ENCODE measurements at places on chromosomes 3 and 15. TPM values are rescaled to one million over a fixed set of nuclear protein-coding genes. Genes with fewer than 3 reads are reported as not detected.
A peak's percentile ranks its signal among the peaks of the same experiment; 100 is the strongest.

The SLC9A9 gene
- polyA plus RNA-seq = 2.8 TPM

The LCTL gene
- polyA plus RNA-seq = 0.28 TPM

GRCh38 chr3:56064684-56065083 lies 403.6 kb downstream of the ERC2 start:
- peak; percentile 6 for DNase-seq

The SCAANT1 gene
- polyA plus RNA-seq = not detected

The CTXND1 gene
- polyA plus RNA-seq = not detected

The BTLA gene
- 0.38 TPM for polyA plus RNA-seq

- DNase-seq = no peak
Measured at GRCh38 chr3:63046152-63046551, 170.9 kb upstream of the CADPS start.

GRCh38 chr3:2741516-2741915 lies 368.7 kb downstream of the IL5RA start:
- no peak for DNase-seq

GRCh38 chr15:66131200-66131599 lies 122.3 kb downstream of the MEGF11 start:
- DNase-seq = no peak

DNA sequence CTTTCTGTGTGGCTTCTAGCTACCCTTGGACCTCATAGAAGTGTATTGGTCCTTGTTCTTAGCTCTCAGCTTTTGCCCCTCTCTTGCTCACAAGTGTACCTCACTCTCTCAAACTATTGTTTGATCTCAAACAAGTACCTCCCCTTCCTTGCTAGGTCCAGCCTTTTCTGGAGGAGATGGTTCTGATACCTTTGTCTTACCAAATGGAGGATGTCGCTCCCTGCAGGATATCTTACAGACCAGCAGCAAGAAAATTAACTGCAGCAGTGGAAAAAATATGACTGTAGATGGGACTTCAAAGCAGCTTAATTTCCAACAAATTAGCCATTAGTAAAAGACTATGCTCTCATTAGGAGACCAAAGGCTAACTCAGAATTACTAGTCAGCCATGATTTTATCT lies 388.1 kb upstream of the ROBO2 start:
- peak; percentile 5 for DNase-seq

The ZNF717 gene
- polyA plus RNA-seq = 5.8 TPM

The CSTA gene
- 5.3 TPM for polyA plus RNA-seq

The AGBL1 gene
- not detected for polyA plus RNA-seq

The DUOXA2 gene
- not detected for polyA plus RNA-seq

DNA sequence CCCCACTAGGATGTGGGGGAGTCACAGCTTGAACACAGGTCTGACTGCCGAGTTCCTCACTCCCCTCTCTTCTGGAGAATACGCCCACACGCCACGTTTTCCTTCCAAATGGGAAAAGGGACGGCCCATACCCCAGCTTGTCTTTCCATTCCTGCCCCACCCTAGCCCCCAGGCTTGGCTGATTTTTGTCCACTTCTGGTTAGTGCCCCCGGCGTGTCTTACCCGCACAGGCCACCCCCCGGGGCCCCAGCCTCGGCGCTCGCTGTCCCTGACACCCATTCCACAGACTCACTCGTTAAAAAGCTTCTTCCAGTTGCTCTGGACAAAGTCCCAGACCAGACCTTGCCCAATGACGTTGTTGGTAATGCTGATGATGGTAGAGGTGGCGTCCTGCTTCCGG lies 14.5 kb downstream of the MESP2 start:
- DNase-seq = no peak

DNA sequence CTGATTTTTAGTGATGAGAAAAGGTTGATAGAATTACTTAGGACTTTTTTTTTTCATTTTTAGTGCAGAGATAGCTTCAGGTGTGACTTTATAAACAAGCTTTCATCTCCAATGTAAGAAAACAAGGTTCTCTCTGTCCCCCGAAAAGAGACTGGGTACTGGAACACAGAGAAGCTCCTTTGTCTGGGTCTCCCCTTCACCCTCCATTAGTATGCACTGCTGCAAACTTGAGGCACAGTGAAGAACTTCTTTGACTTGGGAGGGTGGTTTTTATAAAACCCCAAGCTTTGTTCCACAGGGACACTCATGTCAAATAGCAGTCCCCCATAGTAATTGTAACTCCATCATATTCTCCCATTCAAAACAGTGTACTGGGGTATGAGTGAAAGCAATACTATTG lies 93.5 kb upstream of the SOX2 start:
- DNase-seq = no peak

DNA sequence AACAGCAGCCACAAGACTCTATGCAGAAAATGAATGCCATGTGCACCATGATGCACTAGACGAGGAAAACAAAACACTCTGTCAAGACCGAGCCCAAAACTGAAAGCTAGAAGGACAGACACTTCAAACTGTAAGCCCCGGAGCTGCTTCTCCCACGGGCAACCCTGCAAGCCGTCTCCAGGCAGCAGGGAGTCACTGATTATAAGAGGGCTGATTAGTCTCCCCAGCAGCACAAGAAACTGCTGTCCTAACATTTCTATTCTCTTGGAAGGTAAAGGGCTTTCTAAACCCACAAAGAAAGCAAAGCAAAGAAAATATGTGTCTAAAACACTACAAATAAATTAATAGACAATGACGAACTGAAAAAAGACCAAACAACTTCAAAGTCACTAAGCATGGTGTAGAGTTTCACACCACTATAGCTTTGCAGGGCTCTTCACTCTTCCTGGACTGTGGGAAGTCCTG lies 15.5 kb downstream of the TBC1D2B start:
- peak; percentile 76 for DNase-seq

DNA sequence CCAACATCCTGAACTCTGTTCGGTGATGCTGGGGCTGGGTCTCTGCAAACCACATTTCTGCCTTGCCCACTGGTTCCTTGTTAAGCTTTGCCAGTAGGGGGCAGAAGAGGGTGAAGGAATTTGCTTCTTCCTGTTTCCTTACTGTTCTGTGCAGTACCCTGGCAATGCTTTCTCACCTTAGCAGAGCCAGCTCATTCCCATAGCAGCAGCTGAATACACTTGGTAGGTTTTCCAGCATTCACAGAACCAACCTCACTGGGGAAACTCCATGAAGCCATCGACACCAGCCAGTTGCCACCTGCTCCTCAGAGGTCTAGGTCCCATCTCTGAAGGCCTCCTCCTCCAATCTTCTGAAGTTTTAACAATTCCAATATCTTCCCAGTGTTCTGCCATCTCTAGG lies 308.4 kb downstream of the PDCD6IP start:
- peak; percentile 4 for DNase-seq

- peak; percentile 32 for DNase-seq
Measured at GRCh38 chr3:168620854-168621253, 525.1 kb upstream of the GOLIM4 start.

GRCh38 chr3:14317057-14317553 lies 85.3 kb upstream of the SLC6A6 start:
- no peak for DNase-seq

GRCh38 chr15:88627463-88627862 lies 6.3 kb downstream of the AEN start:
- no peak for DNase-seq

- no peak for DNase-seq
Measured at GRCh38 chr3:112000367-112000771, 1.6 kb downstream of the TAGLN3 start.

The PTPN9 gene
- 17.6 TPM for polyA plus RNA-seq

GRCh38 chr3:44482721-44483120 lies 5.3 kb upstream of the ZNF445 start:
- DNase-seq = no peak

The CACNA1D gene
- not detected for polyA plus RNA-seq

GRCh38 chr3:51966922-51967383 lies 301 bp downstream of the PCBP4 start:
- no peak for DNase-seq

DNA sequence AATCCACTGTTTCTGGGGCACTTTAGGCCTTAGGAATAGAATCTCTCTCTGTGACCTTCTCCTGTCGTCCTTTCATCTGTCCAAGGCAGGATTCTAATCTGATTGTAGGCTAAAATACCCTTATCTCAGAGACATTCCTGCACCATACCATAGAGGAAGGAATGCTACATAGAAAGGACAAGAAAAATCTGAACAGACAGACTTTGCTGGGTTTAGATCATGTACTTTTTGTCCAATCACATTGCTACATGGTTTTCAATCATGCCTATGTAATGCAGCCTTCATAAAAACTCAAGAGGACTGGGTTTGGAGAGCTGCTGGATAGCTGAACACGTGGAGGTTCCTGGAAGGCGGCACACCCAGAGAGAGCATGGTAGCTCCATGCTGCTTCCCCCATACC lies 378.5 kb upstream of the SEMA6D start:
- DNase-seq = no peak

DNA sequence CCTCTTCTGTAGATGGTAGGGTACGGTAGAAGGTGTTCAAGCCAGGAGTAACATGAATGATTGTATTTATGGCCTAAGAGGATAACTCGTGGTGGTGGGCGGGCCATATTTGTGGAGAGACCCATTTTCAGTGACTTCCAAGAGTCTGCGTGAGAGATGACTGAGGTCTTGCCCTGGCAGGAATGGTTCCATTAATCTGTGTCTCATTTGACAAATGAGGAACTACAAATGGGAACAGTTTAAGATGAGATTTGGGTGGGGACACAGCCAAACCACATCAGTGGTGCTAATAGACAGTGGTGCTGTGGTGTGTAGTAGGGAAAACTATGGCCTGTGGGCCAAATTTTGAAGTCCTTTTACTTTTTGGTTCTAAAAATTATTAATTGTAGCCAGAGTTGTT lies 47.1 kb downstream of the FLNB start:
- no peak for DNase-seq

GRCh38 chr3:30581067-30581585 lies 25.3 kb upstream of the TGFBR2 start:
- no peak for DNase-seq

- no peak for DNase-seq
Measured at GRCh38 chr3:195395208-195395816, 47.5 kb downstream of the ACAP2 start.

The GADL1 gene
- polyA plus RNA-seq = not detected

- DNase-seq = peak; percentile 91
Measured at GRCh38 chr3:21752749-21753347, 1.8 kb upstream of the ZNF385D start.

GRCh38 chr3:11803977-11804892 lies 42.5 kb downstream of the TAMM41 start:
- peak; percentile 79 for DNase-seq

DNA sequence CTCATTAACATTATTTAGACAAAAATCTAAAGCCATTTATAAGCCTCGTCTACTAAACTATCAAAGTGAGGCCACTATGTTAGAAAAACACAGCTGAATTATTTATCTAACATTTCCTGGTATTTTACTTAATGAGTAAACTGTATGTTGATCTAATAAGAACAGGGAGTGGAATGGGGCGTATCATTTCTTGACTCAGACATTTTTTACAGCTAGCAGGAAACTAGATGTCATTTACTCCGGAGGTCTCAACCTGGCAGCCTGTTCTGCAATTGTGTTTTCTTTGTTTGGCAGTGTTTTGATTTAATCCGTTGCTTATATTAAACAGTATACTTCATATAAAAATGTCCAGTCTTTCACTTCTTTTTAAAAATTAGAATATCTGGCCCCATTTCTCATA lies 79.1 kb upstream of the ABI3BP start:
- no peak for DNase-seq

DNA sequence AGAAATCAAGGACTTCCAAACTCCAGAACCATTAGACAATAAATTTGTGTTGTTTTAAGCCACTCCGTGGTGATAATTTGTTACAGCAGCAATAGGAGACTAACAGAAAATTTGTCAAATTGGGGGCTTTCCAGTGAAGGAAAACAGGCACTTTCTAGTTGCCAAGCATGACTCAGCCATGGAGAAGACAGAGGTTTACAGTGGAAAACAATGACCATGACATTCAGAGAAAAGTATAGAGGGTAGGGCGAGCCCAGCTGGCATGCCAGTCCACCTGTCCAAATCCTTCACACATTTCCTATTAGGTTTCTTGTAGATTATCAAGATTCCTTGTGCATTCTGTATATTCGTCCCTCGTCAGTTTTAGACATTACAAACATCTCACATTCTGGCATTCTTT lies 24.9 kb downstream of the SLCO2A1 start:
- DNase-seq = peak; percentile 50

- no peak for DNase-seq
Measured at GRCh38 chr3:170889630-170890029, 18.8 kb downstream of the EIF5A2 start.

- no peak for DNase-seq
Measured at GRCh38 chr15:59994888-59995557, 9.1 kb upstream of the FOXB1 start.

The CD96 gene
- polyA plus RNA-seq = not detected

GRCh38 chr15:66569461-66570137 lies 3.8 kb upstream of the LCTL start:
- DNase-seq = no peak

GRCh38 chr3:108311797-108312196 lies 15.4 kb downstream of the HHLA2 start:
- no peak for DNase-seq

DNA sequence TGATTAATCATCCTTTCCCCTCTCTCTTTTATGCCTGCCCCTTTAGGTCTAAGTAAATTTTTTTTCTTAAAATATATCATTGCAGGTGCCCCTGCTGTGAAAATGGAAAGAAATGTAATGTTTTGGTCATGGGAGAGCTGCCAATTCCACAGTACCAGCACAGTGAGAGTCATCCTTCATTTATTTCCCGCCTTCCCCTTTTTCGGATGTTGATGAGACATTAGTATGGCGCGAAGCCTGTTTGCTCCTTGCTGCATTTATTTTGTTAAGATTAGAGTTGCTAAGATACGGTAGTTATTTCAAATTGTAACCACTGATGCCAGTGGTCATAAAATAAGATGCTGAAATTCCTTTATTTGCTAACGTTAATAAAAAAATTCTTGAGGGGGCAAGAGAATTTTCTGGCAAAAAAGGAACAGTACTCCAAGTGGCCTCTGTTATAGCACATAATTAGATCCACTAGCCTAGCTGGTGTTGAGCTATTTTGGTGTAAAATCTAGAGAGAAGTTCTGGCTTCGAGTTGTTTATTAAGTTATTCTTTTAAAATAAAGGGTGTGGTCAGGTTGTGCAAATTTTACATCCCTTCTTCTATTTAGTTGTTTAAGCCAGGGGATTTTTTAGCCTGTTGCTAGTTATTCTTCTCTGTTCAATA lies 62.8 kb downstream of the MDFIC2 start:
- DNase-seq = peak; percentile 19

The LRTM1 gene
- polyA plus RNA-seq = not detected

- no peak for DNase-seq
Measured at GRCh38 chr3:184873141-184873540, 61.2 kb downstream of the VPS8 start.

DNA sequence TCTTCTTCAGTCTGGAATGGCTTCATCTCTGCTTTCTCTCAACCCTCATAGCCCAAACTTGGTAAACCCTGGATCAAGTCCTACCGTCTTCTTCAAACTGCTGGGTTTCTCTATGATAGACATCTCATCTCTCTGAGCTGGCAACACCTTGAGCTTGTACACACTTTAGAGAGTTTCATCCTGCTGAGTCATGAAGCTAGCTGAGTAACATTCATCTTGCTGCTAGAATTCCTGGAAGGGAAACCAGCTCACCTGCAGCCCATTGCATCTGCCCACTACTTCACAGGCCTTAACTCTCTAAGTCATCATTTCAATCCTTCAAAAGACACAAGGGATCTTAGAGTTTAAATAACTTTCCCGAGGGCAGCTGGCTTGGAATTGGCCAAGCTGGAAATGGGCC lies 175.5 kb upstream of the RORA start:
- no peak for DNase-seq

The KNG1 gene
- polyA plus RNA-seq = not detected

- DNase-seq = no peak
Measured at GRCh38 chr3:26452363-26452762, 170.2 kb upstream of the LRRC3B start.

The UBP1 gene
- 12.5 TPM for polyA plus RNA-seq

The UBA5 gene
- 58.3 TPM for polyA plus RNA-seq

Measured in GM23248 (cell line).